Right renal cortex interstitium (tissue), 3 donors: ENCODE measurements at places on chromosomes 16 and 17.

- no peak for DNase-seq
Observed at GRCh38 chr17:77867308-77867781, 91.2 kb upstream of the TNRC6C start.

GRCh38 chr16:85619101-85619891 lies 6.2 kb downstream of the GSE1 start:
- DNase-seq = no peak

- no peak for DNase-seq
Observed at GRCh38 chr16:78478267-78478861, 378.9 kb downstream of the WWOX start.

DNA sequence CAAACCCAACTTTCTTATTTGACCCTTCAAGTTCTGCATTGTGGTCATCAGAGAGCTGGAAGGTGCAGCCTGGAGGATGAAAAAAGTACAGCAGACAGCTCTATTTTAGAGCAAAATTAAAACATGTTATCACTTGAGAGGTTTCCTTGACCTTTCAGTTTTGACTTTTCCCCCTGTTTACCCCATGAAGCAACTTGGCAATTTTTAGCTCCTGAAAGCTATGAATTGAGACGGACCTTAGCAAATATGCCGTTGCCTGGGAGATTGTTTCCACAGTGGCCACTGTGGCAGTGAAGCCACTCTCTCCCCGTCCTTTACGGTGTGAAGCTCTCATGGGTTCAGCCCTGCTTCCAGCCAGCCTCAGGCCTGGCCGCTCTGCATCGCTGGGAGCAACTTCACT lies 398.6 kb downstream of the CPPED1 start:
- DNase-seq = no peak

DNA sequence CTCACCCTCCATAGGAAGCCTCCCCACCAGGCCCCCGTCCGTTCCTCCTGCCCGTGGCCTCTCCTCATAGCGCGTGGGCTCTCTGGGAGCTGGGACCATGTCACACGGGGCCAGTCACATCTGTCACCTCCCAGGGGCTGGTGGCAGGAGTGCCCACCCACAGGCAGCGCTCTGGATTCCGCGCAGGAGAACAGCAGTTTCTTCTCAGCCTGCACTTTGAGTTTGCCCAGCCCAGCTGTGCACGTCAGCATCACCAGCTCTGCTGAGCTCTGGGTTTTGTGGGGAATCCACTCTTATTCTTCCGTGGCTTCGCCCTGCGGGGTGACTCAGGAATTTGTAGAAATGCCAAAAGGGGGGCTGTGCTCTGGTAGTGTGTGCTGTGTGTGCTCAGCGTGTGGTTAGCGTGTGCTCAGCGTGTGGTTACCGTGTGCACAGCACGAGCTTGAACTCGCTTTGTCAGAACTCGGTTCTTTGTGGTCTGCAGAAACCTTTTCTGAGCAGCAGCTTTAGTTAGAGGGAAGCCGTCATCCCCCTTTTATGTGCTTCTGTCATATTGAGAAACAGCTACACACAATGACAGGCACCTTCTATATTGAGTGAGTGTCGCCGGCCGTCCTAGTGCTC lies 3.2 kb downstream of the ACSF3 start:
- DNase-seq = no peak

DNA sequence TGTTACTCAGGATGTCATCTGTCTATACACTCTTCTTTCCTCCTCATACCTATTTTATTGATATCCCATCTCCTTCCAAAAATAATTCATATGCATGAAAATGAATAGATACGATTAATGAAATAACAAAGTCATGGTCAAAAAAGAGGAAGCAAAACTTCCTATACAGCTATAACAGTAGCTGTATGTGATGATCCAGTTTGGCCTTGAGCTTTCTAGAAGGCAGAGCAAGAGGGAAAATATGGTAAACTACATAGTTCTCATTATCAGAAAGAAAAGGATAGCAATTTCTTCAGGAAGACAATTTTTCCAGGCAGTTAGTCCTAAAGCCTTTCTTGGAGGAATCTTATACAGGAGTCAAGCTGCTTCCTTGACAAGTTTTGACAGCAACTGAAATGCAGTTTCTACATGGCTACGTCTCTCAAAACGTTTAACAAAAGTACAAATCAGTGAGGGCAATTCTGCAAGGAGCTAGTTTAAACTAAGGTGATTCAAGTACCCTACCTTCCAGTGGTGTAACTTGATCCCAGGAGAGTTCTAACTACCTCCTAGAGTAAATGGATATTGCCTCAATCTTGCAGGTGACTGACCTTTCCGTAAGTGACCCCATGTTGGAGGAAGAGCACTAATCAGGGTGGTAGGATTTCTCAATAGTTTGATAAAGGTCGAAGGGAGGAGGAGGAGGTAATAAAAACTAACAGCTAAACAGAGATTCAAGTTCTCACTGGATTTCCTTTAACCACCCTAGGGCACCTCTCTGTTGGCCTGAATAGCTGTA lies 1.0 kb downstream of the SPAG5 start:
- DNase-seq = no peak

DNA sequence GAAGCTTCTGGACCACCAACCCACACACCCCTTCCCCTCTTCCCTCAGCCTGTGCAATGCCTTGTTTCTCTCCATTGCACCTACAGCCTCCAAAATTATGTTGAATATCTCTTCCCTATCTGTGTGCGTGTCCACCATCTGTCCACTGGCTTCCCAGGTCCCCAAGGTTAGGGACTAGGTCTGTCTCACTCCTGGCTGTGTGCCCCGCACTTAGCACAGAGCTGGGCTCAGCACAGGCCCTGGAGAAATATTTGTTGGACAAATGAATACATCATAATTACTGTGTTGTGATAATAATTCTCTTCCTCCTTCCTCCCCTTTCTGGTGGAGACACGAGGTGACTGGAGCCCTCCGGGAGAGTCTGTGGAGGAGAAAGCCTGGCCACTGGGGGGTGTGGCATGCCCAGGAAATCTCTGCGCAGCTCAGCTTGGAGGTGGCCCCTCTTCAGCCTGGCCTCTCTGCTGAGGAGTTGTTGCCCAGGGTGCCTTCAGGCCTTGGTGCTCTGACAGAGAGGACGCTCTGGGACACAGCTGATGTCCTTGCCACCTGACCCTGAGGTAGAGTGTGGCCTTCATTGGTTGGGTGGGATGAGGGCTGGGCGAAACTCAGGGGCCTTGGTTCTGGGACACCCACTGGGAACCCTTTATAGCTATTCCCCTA lies 3.3 kb upstream of the BRD7 start:
- DNase-seq = no peak

- no peak for DNase-seq
Observed at GRCh38 chr16:14423344-14423743, 206.7 kb downstream of the PARN start.

GRCh38 chr16:52497067-52497816 lies 49.7 kb downstream of the TOX3 start:
- peak; percentile 23 for DNase-seq
